Left kidney (tissue), 8 donors: ENCODE measurements at places on chromosomes 6 and 20. TPM values are rescaled to one million over a fixed set of nuclear protein-coding genes. Genes with fewer than 3 reads are reported as not detected.

The SEMG1 gene
- polyA plus RNA-seq: not detected

The CRISP3 gene
- not detected for polyA plus RNA-seq

The SAMD10 gene
- polyA plus RNA-seq: 7.5 TPM

The TMEM239 gene
- polyA plus RNA-seq: 0.03 TPM

DNA sequence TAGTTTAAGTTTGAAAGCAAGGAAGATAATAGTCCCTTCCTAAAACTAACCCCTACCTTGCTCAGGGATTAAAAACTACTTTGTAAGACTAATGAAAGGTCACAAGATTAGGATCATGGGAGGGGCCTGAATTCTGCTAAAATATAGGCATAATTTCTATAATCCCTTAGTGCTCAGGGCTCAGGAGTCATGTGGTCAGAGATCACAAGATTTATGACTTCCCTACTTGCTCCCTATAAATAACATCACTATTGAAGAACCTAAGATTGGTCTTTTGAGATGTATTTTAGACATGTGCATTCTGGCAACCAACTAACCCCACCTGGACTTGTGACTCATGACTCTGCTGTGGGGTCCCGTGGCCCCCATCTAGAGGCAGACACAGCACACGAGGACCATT lies 81.1 kb downstream of the STMND1 start:
- no peak for DNase-seq

DNA sequence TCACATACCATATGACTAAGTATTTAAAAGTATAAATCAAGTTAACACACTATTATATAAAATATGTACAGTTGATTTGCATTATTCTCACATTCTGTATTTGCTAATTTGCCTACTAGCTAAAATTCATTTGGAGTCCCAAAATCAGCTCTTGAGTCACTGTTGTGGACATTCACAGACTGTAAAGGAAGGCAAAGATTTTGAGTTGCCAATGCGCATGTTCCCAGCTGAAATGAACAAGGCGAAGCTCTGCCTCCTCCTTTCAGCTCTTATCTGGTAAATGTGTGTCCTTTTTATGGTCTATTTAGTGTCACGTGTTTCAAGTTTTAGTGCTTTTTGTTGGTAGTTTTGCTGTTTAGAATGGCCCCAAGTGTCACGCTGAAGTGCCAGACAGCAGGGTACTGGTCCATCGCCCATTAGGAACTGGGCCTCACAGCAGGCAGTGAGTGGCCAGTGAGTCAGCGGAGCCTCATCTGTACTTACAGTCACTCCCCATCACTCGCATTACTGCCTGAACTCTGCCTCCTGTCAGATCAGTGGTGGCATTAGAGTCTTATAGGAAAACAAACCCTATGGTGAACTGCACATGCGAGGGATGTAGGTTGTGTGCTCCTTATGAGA lies 87.2 kb upstream of the ADTRP start:
- no peak for DNase-seq

GRCh38 chr20:62388839-62389600 lies 2.1 kb downstream of the RPS21 start:
- no peak for DNase-seq

- no peak for DNase-seq
Observed at GRCh38 chr6:31353384-31353945, 3.5 kb downstream of the HLA-B start.

DNA sequence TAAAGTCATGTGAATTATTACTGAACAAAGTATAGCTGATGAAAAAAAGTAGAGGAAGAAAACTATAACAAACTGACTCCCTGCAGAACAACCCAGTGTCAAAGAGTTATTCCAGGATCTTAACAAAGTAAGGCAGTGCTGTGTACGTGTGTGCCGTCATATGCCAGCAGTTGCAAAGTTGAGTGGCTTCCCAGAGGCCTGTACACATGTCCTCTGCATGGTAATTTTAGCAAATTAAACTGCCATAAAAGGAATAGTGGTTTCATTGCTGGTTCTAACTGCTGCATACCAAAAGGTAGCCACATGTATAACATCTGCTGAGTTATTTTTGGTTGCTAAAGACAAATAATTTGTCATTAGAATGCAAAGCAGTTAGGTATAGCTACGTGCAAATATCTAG lies 44.8 kb downstream of the RIPOR2 start:
- DNase-seq: no peak

GRCh38 chr6:127347178-127347577 lies 3.8 kb upstream of the ECHDC1 start:
- no peak for DNase-seq

- no peak for DNase-seq
Observed at GRCh38 chr6:136341367-136341766, 51.7 kb upstream of the BCLAF1 start.

DNA sequence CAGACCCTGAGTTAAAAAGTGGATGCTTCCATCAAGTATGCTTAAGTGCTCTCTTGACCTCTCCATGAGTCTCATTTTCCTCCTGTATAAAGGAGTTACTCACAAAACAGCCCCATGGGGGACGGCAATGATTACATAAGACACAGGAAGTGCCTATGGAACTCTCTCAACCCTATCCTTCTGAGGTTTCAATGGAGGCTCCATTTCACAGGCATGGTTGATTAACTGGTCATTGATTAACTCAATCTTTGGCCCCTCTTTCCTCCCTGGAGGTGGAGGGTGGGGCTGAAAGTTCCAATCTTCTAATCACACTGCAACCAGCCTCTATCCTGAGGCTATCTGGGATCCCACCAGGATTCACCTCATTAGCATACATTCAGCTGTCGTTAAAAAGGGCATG lies 29.3 kb downstream of the CST8 start:
- peak; percentile 37 for DNase-seq
